ENCODE measurements at places on chromosomes 16 and 17.

DNA sequence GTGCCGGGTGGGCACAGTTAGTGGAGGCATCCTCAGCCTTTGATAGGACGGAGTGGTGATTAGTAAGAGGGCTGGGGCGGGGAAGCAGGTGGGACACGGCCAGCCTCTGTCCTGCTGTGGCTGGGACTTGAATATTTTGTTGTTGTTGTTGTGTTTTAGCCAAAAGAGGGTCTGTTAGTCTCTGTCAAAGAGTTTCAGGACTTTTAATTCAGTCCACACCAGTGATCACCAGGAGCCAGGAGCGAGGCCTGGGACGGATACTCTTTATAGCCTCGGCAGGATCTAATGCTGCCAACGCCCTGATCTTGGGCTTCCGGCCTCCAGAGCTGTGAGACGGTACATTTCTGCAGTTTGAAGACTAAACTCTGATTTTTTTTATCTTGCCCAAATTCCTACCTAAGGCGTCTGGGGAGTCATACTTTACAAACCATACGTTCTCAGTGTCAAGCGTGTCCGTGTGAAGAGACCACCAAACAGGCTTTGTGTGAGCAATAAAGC lies 2.9 kb upstream of the RNF213 start:
- DNase-seq: no peak

- peak; percentile 33 for DNase-seq
These were observed 32.0 kb downstream of the KDM8 start for GRCh38 chr16:27235055-27235937.

- DNase-seq: no peak
These were observed 7.2 kb downstream of the CPPED1 start for GRCh38 chr16:12796498-12796897.

- DNase-seq: no peak
These were observed 173.6 kb downstream of the PRKCA start for GRCh38 chr17:66476014-66476413.

GRCh38 chr16:55605754-55606336 lies 39.4 kb downstream of the CAPNS2 start:
- no peak for DNase-seq
